ENCODE measurements at places on chromosomes 1 and 21.

- no peak for DNase-seq
These were observed 519.5 kb downstream of the RWDD3 start for GRCh38 chr1:95753382-95754016.

DNA sequence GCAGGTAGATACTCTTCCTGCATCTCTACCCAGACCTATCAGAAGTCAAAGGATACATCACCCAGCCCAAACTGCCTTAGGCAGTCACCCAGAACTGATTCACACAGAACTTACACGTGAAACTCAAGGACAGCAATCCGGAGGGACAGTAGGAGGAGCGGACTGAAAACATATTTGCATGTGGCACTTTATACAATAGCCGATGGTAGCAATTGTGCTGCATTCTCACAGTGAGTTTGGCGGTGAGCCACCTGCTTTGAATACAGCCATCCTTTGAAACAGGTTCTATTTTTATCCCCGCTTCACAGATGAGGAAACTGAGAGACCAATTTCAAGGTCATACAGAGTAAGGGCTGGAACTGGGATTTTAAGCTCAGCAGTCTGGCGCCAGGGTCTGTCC, 69.5 kb downstream of the EDEM3 start:
- DNase-seq = no peak

DNA sequence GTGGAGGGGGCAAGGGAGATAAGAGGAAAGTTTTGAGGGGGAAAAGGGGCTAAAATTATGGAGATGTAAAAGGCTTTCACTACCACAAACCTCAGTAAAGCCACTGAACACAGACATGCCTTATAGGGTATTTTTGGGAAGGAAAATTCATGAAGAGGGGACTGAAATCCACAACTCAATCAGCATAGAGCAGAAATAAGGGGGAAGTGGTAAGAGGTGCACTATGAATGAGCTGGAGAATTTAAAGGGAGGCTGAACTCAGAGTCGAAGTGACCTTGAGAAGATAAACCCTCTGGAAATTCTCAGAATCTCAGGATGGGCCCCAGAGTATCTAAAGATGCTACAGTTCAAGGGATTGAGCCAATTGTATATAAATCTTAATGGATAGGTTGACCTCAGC, 15.3 kb downstream of the RHEX start:
- DNase-seq = no peak

- no peak for DNase-seq
These were observed 974 bp upstream of the FNBP1L start for GRCh38 chr1:93446837-93447451.

- no peak for DNase-seq
These were observed 287.4 kb upstream of the ZP4 start for GRCh38 chr1:238177960-238178645.

GRCh38 chr1:200238311-200238710, 171.5 kb downstream of the ZNF281 start:
- no peak for DNase-seq

DNA sequence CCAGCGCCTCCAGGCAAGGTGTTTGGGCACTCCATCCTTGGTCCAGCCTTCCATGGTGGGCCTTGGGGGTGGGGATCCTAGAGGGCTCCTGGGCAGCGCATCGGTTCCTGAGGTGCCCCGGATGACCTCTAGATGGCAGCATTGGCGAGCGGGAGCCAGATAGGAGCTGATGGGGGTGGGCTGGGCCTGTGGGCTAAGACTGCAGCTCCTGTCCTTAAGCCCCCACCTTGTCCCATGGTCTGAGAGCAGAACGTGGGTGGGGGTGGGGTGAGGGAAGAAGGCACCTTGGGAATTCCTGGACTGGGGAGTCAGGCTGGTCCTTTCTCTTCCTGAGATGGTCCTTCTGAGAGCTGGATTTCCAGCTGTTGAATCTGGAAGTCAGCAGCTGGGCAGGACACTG, 93.4 kb upstream of the CSF3R start:
- DNase-seq = peak; percentile 70

DNA sequence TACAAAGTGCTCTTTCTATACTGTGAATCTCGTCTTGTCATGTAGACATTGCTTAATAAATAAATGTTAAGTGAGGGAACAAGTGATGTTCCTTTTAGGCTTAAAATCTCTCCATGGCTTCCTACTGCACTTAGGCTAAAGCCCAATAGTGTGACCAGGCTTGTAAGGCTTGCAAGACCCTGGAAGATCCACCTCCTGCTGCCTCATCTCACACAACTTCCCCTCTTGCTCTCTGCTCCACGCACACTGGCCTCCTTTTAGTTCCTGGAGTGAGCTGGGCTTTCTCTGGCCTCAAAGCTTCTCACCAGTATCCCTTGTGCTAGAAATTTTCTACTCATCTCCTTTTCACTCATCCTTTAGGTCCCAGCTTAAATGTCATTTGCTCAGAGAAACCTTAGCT, 41.5 kb upstream of the DIPK1A start:
- no peak for DNase-seq

DNA sequence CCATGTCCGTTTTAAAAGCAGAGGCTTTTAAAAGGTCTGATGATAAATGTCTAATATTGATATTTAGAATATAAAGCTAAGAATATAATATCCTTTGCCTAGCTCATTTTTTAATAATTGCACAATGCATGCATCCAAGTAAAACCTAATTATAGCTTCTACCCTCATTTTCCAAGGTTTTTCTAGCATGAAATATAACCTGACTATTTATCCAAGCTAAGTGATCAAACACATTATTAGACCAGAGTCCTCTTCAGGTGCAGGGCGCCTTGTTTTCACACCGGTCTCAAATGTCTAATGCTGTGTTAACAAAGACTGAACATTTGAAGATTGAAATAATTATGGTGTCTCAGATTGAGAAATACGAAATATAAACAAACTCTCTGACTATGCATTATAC, 648.9 kb upstream of the CXADR start:
- DNase-seq = no peak

GRCh38 chr1:245984390-245985155, 522.5 kb downstream of the SMYD3 start:
- no peak for DNase-seq

DNA sequence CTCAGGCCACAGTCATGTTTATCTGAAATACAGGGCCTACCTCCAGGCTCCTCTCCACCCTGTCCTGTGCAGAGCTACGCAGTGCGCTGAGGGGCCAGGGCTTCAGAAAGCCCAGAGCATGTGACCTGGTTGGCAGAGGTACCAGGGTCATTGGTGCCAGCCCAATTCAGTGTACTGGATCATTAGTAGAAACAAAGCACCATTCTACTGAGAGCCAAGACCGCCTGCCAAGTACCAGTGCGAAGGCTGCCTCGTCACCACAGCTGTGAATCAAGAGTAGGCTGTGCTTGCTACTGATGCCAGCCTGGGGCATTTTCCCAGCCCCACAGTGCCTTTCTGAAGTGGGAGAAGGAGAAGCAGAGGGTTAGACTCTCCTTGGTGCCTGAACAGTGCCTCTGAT, 59.8 kb downstream of the CAPN9 start:
- DNase-seq = no peak

- no peak for DNase-seq
These were observed 123.7 kb downstream of the DAB1 start for GRCh38 chr1:57300186-57300585.

- DNase-seq = no peak
These were observed 89.0 kb upstream of the HMCN1 start for GRCh38 chr1:185645162-185645640.

GRCh38 chr21:38780879-38781278, 24.9 kb upstream of the ETS2 start:
- no peak for DNase-seq

- no peak for DNase-seq
These were observed 413.4 kb downstream of the HLX start for GRCh38 chr1:221292652-221293051.

- DNase-seq = peak; percentile 77
These were observed 52.4 kb upstream of the GPR157 start for GRCh38 chr1:9181176-9181906.

DNA sequence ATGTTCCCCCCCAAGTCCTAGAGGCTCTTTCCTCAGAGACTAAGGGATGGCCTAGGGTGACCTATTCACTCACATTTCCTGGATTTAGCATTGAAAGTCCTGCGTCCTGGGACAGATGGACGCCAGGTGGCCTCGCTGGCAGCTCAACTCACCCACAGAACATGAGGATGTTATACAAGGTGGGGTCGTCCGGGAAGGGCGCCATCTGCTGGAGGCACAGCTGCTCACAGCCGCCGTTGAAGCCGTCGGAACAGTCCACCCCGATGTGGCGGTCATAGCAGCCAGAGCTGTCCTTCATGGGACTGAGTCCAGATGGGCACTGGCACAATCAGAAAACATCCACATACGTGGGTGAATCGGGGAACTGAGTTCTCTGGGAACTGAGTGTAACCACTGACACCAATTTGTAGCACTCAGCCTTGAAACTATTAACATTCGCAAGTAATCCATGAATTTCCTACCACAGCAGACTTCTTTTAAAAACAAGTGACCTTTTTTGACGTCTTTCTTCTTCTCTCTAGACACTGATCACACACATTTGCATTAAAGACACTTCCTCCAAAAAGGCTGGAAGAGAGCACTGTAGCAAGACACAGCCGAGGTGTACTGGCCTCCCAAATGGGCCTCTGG, 215.4 kb downstream of the ASTN1 start:
- DNase-seq = peak; percentile 12

- no peak for DNase-seq
These were observed 70.7 kb downstream of the TRABD2B start for GRCh38 chr1:47926461-47926999.

- DNase-seq = no peak
These were observed 16.8 kb downstream of the CNIH3 start for GRCh38 chr1:224632921-224633321.

DNA sequence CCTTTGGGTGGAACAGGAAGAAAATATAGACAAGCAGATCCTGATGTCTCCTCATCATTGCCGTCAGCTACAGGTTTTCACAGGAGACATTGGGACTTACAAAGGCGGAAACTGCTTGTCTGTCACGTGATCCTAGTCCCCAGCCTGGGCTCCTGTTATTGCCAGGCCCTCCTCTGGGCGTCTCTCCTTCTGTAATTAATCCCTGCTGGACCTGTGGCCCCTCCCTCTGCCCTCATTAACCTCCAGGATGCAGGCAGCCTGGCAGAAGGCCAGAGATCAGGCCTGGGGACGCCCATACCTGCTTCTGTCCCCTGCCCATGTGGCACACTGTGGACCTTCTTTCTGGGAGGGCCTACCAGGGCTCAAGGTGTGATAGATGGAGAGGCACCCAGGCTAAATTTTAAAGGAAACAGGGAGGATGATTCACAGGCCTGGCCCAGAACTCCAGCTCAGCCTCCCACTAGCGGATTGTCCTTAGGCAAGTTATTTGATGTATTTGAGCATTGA, 2.4 kb downstream of the S100A5 start:
- DNase-seq = no peak

DNA sequence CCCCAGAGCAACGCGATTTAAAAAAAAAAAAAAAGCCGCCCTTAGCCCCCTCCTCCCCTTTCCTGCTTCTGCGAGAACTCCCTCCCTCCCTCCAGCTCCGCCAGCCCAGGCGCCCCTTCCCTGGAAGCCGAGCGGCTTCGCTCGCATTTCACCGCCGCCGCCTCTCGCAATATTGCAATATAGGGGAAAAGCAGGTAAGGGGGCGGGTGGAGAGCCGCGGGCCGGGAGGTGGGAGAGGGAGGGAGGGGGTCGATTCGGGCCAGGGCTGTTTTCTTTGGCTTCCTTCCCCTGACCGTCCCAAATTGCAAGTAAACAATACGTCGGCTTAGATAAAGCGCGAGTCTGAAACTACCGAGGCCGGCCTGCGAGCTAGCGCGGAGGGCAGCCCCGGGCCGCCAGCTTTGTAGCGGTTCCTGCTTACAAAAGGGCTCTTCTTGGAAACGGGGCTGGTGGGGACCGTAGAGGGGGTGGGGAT, 408 bp downstream of the LMO4 start:
- DNase-seq = peak; percentile 29

GRCh38 chr1:171220581-171221054, 27.7 kb upstream of the FMO1 start:
- no peak for DNase-seq

DNA sequence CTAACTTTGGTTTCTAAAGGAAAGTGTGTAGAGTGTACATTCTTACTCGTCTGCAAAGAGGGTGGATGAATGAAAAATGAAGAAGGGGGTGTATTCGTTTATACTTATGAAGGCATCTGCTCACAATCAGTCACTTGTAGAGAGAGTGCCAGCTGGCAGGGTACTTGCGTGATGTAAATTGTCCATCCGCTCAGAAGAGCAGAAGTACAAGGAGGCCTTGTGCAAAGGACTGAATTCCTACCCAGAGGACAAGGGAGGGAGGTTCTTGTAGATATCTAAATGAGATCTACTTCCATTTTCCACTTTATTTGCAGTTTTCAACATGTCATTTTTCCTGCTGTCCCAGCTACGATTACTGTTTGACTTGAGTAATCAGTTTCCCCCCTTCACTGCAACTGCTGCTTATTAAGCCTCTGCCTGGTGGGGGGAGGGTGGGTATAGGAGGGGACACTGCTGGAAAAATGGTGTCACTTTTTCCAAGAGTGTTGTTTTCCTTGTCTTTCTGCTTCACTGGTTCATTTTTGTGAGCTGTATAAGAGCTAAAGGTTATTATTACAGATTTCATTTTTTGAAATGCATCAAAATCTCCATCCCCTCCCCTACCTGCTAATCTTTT, 67.3 kb downstream of the LAMC1 start:
- DNase-seq = no peak

DNA sequence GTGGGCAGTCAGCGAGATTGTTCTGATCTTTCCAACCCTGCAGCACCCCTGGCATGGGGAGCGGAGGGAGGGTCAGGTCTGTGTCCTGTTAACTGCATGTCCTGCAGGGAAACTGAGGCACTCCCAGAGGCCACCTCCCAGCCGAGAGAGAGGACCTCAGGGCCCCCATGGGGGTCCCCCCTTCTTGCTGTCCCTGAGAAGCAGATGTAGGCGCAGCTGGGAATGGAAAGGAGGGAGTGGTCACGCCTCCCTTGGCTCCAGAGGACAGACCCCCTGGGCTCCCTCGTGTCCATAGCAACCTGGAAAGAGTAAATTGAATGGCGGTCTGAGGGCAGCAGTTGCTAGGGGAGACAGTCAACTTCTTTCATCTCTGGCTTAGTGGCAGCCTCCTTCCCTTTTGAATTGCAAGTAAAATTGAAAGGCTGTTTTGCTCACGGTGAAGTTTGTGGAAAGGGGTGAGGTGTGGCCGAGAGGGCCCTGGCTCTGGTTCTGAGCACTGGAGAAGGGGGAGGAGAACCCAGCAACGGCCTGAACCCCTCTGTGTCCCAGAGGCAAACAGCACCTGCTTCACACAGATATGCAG, 4.9 kb downstream of the CROCC start:
- DNase-seq = no peak

All from GM12892 (cell line).